ENCODE measurements at places on chromosomes 4 and X.
A peak's percentile ranks its signal among the peaks of the same experiment; 100 is the strongest.

DNA sequence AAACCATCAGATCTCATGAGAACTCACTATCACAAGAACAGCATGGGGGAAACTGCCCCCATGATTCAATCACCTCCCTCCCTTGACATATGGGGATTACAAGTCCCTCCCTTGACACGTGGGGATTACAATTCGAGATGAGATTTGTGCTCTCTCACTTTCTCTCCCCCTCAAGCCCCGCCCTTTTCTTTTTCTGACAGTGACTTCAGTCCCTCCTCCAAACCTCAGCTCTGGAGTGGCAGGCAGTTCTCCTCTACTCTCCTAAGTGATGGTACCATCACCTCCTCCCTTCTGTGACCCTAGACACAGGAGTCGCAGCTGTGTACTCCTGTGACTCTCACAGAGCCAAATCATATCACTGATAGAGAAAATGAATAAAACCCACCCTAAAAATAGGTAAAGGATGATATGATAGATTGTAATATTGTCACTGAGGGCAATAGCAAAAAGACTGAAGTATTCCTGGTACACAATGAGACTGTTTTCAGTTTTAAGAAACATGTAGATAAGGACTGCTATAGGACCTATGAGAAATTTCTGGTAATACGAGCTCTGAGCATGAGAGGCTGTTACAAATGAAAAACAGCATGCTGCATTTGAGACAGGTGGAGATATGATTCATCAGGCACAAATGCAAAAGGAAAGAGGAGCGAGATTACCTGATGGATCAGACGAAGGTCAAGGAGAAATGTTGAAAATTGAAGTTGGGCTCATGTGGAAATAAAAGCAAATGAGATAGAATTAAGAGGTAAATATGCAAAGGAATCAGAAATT is 101.2 kb upstream of the CBLL2 start:
- H3K4me3 ChIP-seq: no peak overlapping the region
- no peak for DNase-seq
- no peak overlapping the region for H3K27ac ChIP-seq
- H3K36me3 ChIP-seq: no peaks in the 10 kb centered on the region
- H3K27me3 ChIP-seq: no peaks in the 10 kb centered on the region
- H3K4me1 ChIP-seq: no peaks in the 10 kb centered on the region

GRCh38 chrX:152806035-152806434 is 24.5 kb downstream of the CETN2 start:
- no peaks in the 10 kb centered on the region for H3K36me3 ChIP-seq
- no peak overlapping the region for H3K27ac ChIP-seq
- no peaks in the 10 kb centered on the region for H3K4me1 ChIP-seq
- H3K4me3 ChIP-seq: no peak overlapping the region
- no peak for DNase-seq

DNA sequence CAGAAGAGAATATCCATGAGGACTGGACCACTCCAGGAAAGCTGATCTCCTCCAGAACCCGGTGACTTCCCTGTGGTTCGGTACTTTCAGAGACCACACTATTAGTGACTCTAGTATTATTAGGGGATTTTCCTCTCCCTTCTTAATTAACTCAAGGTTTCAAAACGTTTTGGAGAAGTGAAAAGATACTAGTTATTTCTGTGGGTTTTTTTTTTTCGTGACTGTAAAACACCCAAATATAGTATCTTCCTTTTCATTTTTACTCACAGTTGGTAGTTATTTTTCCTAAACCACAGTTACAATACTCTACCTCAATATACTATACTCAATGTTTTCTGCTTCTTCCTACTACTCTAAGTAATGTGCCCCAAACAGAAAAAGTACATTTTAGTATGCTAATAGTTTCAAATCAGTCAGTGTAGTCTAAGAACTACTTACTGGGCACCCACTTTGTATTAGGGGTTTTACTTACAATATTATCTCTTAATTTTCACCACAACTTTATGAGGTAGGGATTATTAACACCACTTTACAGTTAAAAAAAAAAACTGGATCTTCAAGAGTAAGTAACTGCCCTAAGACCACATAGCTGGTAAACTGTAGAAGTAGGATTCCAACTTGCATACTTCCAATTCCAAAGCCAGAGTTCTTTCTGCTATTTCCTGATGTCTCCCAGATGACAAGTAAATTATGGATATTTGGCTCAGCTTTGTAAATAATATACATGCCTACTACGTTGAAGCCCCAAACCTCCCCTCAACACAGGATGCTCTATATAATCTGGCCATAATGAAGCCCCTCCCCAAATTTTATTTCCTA is 45.0 kb downstream of the SLC9A7 start:
- peak; percentile 50 for DNase-seq
- H3K4me1 ChIP-seq: peaks cover 3% of the 10 kb centered on the region
- H3K4me3 ChIP-seq: no peak overlapping the region

GRCh38 chr4:124322234-124323065 is 390.1 kb downstream of the ANKRD50 start:
- no peak overlapping the region for H3K4me3 ChIP-seq
- no peak overlapping the region for H3K27ac ChIP-seq
- DNase-seq: no peak
- H3K4me1 ChIP-seq: no peaks in the 10 kb centered on the region

GRCh38 chr4:183256756-183257385 is 63.2 kb downstream of the CLDN22 start:
- H3K27ac ChIP-seq: no peak overlapping the region
- no peaks in the 10 kb centered on the region for H3K4me1 ChIP-seq
- no peak overlapping the region for H3K4me3 ChIP-seq
- H3K36me3 ChIP-seq: peaks cover 29% of the 10 kb centered on the region
- DNase-seq: peak; percentile 71

DNA sequence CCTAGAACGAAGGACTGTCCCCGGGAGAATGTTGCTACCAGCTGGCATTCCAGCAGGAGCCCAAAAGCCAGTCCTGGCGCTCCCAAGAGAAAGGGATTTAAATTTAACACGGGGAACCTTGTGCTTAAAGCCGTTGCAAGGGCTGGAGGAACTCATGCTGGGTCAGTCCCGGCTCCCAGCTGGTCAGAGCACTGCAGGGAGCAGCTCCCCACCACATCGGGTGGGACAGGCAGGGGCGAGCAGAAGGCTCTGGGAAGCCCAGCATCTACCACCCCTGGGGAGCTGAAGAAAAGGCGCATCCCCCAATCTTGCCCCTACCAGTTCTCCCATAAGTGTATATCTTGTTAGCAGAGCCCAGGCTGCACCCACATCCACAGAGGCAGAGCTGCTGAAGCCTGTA is 15.7 kb downstream of the CFAP99 start:
- no peak overlapping the region for H3K4me3 ChIP-seq
- H3K27ac ChIP-seq: no peak overlapping the region
- no peak for DNase-seq
- H3K27me3 ChIP-seq: no peaks in the 10 kb centered on the region
- H3K4me1 ChIP-seq: no peaks in the 10 kb centered on the region
- no peaks in the 10 kb centered on the region for H3K36me3 ChIP-seq

GRCh38 chr4:121016611-121017010 is 55.7 kb downstream of the NDNF start:
- H3K4me1 ChIP-seq: no peaks in the 10 kb centered on the region
- H3K27ac ChIP-seq: no peak overlapping the region
- no peak for DNase-seq
- H3K4me3 ChIP-seq: no peak overlapping the region
- H3K27me3 ChIP-seq: no peaks in the 10 kb centered on the region
- no peaks in the 10 kb centered on the region for H3K36me3 ChIP-seq

- peaks cover 6% of the 10 kb centered on the region for H3K4me1 ChIP-seq
- H3K36me3 ChIP-seq: no peaks in the 10 kb centered on the region
- no peaks in the 10 kb centered on the region for H3K27me3 ChIP-seq
- no peak overlapping the region for H3K27ac ChIP-seq
Observed at GRCh38 chrX:13791559-13791958, 25.3 kb downstream of the GPM6B start.

DNA sequence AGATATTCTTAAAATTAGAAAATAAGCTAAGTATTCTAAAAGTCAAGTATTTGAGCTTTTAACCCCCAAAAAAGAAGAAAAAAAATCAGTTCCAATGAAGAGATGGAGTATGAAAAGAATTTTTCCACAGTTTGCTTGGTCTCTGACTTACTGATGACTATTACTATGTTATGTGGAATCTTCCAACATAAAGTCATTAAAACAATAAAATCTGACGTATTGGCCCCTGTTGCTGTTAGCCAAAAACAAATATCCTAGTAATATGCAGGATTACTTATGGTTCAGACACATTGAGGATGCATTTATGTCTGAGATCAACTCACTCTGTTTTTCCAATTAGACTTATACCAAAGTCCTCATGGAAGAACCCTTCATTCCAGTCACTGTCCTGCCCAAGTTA is 517.2 kb upstream of the ADGRL3 start:
- no peaks in the 10 kb centered on the region for H3K4me1 ChIP-seq
- no peaks in the 10 kb centered on the region for H3K27me3 ChIP-seq
- no peak overlapping the region for H3K27ac ChIP-seq
- no peaks in the 10 kb centered on the region for H3K36me3 ChIP-seq
- no peak for DNase-seq

- DNase-seq: no peak
- H3K27me3 ChIP-seq: no peaks in the 10 kb centered on the region
- peaks cover under 1% of the 10 kb centered on the region for H3K36me3 ChIP-seq
- no peak overlapping the region for H3K4me3 ChIP-seq
Observed at GRCh38 chr4:87141428-87141827, 79.0 kb downstream of the KLHL8 start.

- H3K4me3 ChIP-seq: no peak overlapping the region
- no peaks in the 10 kb centered on the region for H3K4me1 ChIP-seq
- H3K27ac ChIP-seq: no peak overlapping the region
- no peaks in the 10 kb centered on the region for H3K36me3 ChIP-seq
Observed at GRCh38 chr4:113548303-113548702, 213.2 kb downstream of the CAMK2D start.

- no peaks in the 10 kb centered on the region for H3K27me3 ChIP-seq
- no peaks in the 10 kb centered on the region for H3K36me3 ChIP-seq
- H3K27ac ChIP-seq: no peak overlapping the region
- no peak overlapping the region for H3K4me3 ChIP-seq
- no peak for DNase-seq
Observed at GRCh38 chr4:122476745-122477144, 20.2 kb upstream of the IL2 start.

GRCh38 chr4:87931932-87932331 is 43.6 kb upstream of the SPP1 start:
- H3K27ac ChIP-seq: no peak overlapping the region
- H3K4me1 ChIP-seq: no peaks in the 10 kb centered on the region
- H3K4me3 ChIP-seq: no peak overlapping the region
- no peaks in the 10 kb centered on the region for H3K36me3 ChIP-seq

- peaks cover 2% of the 10 kb centered on the region for H3K4me1 ChIP-seq
- no peak for DNase-seq
- no peak overlapping the region for H3K4me3 ChIP-seq
Observed at GRCh38 chr4:108891896-108892590, 129.2 kb upstream of the ETNPPL start.

GRCh38 chr4:38582889-38583470 is 81.0 kb upstream of the KLF3 start:
- H3K36me3 ChIP-seq: no peaks in the 10 kb centered on the region
- H3K27me3 ChIP-seq: no peaks in the 10 kb centered on the region
- no peak overlapping the region for H3K4me3 ChIP-seq
- H3K27ac ChIP-seq: peak overlapping the region; percentile 67
- H3K4me1 ChIP-seq: no peaks in the 10 kb centered on the region
- no peak for DNase-seq

GRCh38 chr4:94480362-94480951 is 28.7 kb downstream of the PDLIM5 start:
- no peaks in the 10 kb centered on the region for H3K4me1 ChIP-seq
- H3K4me3 ChIP-seq: no peak overlapping the region
- H3K27ac ChIP-seq: no peak overlapping the region
- H3K27me3 ChIP-seq: no peaks in the 10 kb centered on the region
- DNase-seq: no peak

GRCh38 chr4:147865926-147866325 is 134.0 kb downstream of the ARHGAP10 start:
- peaks cover 2% of the 10 kb centered on the region for H3K4me1 ChIP-seq
- peaks cover 19% of the 10 kb centered on the region for H3K36me3 ChIP-seq
- peak overlapping the region; percentile 39 for H3K27ac ChIP-seq
- no peak for DNase-seq

DNA sequence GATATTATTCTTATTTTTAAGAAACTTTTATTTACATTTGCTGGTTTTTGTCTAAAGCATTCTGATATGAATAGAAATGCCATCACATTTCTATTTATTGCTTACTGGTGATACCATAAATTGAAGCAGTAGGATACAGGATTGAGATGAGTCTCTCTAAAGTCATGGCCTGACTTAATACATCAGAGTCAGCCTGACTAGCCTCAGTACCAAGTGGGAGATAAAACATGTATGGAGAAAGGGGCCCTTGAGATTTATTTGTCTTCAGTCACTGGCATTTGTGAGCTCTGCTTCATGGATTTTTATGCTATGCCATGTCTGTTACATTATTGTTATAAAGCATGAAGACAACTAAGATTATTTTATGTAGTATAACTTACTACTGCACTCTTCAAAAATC is 465.5 kb downstream of the ADGRL3 start:
- no peak for DNase-seq
- no peaks in the 10 kb centered on the region for H3K4me1 ChIP-seq
- no peak overlapping the region for H3K27ac ChIP-seq
- H3K4me3 ChIP-seq: no peak overlapping the region
